Cardiac atrium fibroblast (primary cell): ENCODE measurements at places on chromosomes 7 and 10. TPM values are rescaled to one million over a fixed set of nuclear protein-coding genes. Genes with fewer than 3 reads are reported as not detected.

JAZF1 gene
- 4.9 and 5.4 TPM in 2 replicates for total RNA-seq

SEMA3A gene
- 1.1 and 1.6 TPM in 2 replicates for total RNA-seq

GJD4 gene
- total RNA-seq, result not detected in 2 replicates

GJC3 gene
- not detected in 2 replicates for total RNA-seq

SPDYE1 gene
- total RNA-seq, result not detected in 2 replicates

MCM10 gene
- total RNA-seq, result 2.2 and 2.6 TPM in 2 replicates

PTPRN2 gene
- total RNA-seq, result 3.4 and 4.2 TPM in 2 replicates

LIPN gene
- total RNA-seq, result not detected in 2 replicates

LDB3 gene
- total RNA-seq, result 0.18 TPM in 1 of 2 replicates, not detected in the other

A1CF gene
- total RNA-seq, result not detected in 2 replicates

CYP3A5 gene
- not detected in 2 replicates for total RNA-seq

CRCP gene
- 22.0 and 28.7 TPM in 2 replicates for total RNA-seq

CALY gene
- total RNA-seq, result not detected in 2 replicates

OR9A2 gene
- total RNA-seq, result not detected in 2 replicates

ADGRA1 gene
- not detected in 2 replicates for total RNA-seq

PON1 gene
- not detected in 2 replicates for total RNA-seq

DHTKD1 gene
- total RNA-seq, result 13.4 and 13.8 TPM in 2 replicates

GPR146 gene
- 6.5 and 10.2 TPM in 2 replicates for total RNA-seq

PRSS1 gene
- not detected in 2 replicates for total RNA-seq

MKI67 gene
- 5.1 and 8.3 TPM in 2 replicates for total RNA-seq

AFAP1L2 gene
- total RNA-seq, result 2.5 and 3.2 TPM in 2 replicates
